ENCODE measurements at places on chromosomes 1 and 21.

DNA sequence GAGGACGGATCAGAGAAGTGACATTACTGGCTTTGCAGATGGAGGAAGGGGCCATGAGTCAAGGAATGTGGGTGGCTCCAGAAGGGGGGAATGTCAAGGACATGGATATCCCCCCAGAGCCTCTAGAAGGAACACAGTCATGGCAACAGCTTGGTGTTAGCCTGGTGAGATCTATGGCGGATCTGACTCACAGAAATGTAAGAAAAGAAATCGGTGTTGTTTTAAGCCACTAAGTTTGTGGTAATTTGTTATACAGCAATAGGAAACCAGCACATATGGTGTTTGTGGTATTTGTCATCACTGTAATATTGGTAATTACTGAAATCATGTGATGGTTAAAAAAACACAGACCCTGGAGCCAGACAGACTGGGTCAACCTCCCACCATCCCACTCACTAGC lies 236.2 kb downstream of the SETD4 start:
- DNase-seq, result no peak

- no peak for DNase-seq
These were observed 83.9 kb downstream of the FASLG start for GRCh38 chr1:172742599-172743500.

DNA sequence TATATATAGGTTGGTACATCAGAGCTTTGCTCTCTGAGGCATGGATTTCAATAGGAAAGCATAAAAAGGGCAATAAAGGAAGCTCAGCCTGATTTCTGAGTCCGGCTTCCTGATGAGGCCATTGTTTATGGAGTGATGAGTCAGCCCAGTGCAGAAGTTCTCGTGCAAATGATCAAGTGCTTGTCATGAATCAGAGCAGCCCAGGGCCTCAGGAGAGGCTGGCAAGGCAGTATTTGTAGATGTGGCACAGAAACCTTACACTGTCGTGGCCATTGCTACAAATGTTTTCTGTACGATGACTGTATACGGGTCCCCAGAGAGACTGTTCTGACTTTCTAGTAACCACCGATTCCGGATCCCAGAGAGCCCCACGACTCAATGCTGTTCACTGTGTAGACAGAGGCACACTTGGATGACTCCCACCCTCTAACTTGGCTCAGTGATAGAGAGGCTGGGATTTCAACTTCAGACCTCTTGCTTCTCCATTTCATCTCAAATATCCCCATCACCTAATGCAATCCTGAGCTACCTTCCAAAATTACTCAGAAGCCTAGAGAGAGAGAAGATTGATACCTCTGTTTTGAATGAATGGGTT lies 26.8 kb downstream of the UMODL1 start:
- peak; percentile 98 for DNase-seq

- DNase-seq, result no peak
These were observed 45.2 kb downstream of the ATP1A1 start for GRCh38 chr1:116418091-116418830.

DNA sequence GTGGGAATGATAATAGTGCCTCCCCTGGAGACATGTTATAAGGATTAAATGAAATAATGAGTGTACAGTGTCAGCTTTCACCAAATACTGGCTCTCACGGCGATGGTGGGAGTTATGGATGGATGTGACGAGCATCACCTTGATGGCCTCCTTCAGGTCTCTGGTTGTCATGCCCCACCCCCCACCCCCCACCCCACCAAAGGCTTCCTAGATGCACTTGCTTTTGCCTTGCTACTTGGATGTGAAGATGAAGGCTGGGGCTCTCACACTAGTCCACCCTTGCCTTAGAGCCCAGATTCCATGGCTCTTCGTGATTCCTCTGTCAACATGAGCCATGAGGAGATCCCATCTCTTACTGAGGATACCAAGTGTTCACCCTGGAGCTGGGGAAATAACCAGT lies 412.3 kb downstream of the NPHP4 start:
- DNase-seq, result no peak

DNA sequence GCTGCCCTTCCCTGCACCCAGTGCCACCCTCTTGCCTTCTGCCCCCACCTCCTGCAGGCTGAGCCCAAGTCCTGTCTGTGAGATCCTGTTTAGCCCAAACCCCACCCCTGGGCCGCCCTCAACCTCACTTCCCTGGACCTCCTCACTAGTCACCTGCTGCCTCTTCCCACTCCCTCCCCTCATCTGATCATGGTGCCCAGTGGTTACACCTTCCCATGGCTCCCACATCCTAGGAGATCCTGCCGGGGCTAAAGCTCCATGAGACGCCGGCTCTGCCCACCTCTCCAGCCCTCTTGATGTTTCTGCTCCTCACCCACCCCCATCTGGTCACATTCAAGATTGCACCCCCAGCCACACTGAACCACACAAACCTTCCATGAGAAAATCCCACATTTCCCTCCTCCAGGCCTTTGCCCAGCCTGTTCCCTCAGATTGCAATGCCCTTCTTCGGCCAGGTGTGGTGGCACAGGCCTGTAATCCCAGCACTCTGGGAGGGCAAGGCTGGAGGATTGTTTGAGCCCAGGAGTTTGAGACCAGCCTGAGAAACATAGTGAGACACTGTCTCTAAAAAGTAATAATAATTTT lies 17.0 kb downstream of the TTC39A start:
- no peak for DNase-seq

DNA sequence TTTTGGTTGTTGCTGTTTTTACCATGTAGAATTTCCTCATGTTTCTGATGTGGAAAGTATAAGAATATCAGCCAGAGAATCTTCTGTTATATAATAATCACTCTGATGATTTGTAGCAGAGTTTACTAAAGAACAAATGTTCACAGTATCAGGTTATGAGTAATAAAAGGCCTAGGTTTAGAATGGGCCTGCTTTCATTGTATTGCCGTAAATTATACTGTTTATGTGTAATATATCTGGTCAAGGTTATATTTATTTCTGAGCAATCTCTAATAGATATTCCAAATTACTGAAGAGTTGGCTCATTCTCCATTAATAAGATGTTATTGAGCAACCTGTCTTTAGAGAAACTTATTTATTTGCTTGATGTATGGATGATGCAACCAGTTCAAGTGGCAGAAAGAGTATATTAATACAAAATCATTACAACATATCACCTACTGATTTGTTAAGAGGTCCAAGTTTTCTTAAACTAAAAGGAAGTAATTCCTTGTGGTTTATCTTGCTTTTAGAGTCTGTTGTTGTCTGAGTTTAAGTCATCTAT lies 649.4 kb upstream of the CXADR start:
- DNase-seq, result no peak

DNA sequence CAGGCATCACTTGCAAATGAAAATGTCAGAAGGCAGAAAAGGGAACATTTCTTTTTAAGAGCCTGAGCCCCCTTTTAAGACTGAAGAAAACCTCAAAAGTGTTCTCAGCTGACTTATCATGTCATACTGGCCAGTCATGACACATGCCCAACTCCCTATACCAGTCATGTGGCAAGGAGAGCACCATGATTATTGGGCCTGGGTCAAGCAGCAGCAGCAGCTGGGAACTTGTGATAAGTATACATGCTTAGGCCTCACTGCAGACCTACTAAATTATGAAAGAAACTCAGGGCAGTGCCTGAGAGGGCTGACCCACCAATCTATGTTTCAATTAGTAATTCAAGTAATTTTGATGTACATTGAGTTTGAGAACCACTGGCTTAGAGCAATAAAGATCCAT lies 8.6 kb downstream of the RO60 start:
- no peak for DNase-seq

GRCh38 chr1:227786673-227787512 lies 28.6 kb upstream of the PRSS38 start:
- no peak for DNase-seq

GRCh38 chr1:59972216-59972927 lies 45.8 kb upstream of the CYP2J2 start:
- DNase-seq, result no peak

- DNase-seq, result no peak
These were observed 12.7 kb downstream of the GABRD start for GRCh38 chr1:2031546-2032540.

GRCh38 chr1:95127380-95127779 lies 10.2 kb downstream of the TLCD4 start:
- no peak for DNase-seq

GRCh38 chr1:224503161-224504118 lies 68.8 kb upstream of the WDR26 start:
- DNase-seq, result peak; percentile 94

GRCh38 chr21:46553993-46554392 lies 50.9 kb downstream of the S100B start:
- no peak for DNase-seq

- no peak for DNase-seq
These were observed 22.1 kb upstream of the POU2F1 start for GRCh38 chr1:167198518-167199133.

- no peak for DNase-seq
These were observed 30.4 kb downstream of the TRIM11 start for GRCh38 chr1:228376262-228376628.

GRCh38 chr21:40173816-40174215 lies 306.6 kb downstream of the PCP4 start:
- no peak for DNase-seq

DNA sequence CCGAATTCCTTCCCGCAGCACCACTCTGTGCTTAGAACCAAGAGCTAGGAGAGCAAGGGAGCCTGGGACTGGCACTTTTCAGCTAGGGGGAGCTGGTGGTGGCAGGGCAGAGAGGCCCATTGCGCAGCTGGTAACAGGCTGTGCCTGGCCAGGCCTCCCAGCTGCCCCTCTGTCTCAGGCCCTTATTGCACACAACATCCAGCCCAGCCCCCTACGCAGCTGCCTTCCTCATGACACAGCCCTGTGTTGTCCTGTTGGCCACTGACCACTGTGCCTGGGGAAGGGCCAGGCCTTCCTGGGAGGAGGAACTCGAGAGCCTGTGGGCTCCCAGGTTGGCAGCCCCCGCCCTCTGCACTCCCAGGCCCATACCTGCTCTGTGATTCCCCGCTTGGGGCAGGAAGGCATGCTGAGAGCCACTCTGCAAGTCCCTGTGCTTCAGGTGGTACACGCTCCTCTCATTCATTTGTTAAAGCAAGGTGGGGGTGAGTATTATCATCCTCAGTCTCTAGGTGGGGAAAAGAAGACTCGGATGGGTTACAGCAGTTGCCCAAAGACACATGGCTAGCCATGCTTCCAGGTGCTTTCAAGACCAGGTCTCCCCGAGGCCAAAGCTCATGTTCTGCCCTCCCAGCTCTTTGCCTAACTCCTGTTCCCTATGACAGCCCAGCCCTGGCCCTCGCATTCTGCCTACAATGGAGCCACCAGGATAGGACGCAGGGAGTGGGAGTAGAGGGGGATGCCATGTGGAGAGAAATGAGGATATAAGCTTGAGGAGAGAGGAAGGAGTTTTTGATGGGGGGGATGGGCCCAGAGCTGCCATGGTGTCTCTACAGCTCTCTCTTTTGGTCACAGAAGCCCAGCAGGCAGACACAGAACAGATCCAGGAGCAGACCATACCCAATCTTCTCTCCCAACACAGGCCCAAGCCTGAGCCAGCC lies 81.8 kb downstream of the TMEM53 start:
- DNase-seq, result no peak

DNA sequence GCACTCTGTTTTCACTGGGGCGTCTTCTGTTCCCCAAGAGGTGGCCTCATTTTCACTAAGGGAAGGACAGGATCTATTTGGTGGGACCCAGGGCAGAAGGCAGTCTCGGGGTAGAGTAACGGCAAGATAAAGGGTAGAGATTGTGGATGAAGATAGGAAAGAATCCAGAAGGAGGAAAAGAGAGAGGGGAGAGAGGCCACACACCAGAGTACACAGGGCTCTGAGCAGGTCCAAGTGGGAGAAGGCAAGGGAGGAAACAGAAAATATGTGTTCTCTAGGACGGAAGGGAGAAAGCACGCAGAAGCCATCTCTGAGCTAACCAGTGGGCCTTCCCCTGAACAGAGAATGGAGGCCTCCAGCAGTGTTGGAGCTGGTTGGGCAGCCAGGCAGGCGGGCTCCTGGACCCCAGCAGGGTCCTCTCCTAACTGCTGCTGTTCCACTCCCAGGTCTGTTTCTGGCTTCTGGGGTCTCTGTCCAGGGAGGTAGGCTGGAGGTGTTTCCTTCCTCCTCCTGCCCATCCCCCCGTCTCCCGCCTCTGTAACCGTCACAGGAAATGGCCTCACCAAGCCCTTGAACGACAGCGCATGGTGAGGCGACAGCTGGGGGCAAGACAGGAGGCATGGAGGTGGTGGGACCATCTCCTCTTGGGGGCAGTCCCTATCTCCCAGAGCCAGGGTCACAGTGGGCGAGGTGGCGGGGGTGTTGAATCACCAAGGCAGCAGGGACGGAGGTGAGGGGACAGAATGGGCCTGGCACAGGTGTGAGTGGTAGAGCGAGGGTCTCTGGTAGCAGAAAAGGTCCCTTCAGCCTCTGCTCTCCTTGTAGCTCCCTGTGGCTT lies 649 bp downstream of the PTPN7 start:
- DNase-seq, result no peak

GRCh38 chr21:41817877-41818855 lies 51.3 kb upstream of the RIPK4 start:
- no peak for DNase-seq

DNA sequence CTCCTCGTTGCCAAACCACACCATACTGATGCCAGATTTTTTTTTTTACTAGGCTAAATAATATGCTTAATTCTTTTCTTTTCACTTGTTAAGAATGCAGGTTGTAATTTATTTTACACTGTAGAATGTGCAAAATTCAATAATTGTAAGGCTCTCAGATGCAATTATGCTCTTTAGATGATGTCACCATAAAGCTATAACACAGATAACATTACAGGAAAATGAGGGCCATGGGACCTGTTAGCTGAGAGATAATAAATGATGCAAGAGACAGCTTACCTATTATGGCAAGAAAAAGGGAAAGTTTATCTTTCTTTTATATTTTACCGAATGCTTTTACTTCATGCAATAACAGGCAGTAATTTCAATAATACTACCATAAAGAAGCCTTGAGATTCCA lies 35.4 kb downstream of the CHRM3 start:
- DNase-seq, result no peak

DNA sequence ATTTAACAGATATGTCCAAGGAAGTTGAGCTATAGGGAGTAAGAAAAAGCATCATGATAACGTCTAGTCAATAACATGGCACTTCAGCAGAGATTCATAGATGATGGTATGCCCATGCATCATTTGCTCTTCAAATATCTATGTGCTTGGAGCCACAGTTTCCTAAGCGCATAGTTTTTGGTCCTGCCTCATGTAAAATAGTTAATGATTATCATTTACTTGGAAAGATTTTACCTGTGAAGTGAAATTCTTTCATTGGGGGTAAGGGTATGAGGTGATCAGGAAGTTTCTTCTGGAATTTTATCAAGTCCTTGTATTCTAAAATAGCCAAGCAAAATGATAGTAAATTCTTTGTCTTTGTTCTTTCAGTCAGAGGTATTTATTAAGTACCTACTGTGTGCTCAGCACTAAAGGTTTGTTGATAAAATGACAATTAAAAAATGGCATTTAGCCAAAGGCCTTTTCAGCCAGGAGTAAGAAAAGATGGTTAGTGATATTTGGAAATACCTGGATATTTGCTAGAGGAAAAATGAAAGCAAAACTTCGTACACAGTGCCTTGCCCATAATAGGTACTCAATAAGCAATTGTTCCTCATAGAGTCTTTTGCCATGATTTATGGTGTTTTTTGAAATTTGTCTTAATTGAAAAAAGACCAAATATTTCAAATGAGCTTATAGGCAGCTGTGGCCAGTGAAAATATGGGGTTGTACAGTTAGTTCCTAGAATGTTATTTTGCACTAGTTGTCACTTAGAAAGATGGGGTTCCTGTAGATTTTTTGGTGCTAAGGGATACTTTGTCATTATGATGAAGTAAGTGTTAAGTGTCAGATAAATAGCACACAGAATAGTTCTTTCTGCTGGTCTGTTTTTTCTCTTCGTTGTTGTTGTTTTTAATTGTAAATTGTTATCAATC lies 13.1 kb downstream of the PDIK1L start:
- no peak for DNase-seq
